ENCODE measurements at places on chromosomes 16 and 17. TPM values are rescaled to one million over a fixed set of nuclear protein-coding genes. Genes with fewer than 3 reads are reported as not detected.

- DNase-seq: no peak
Measured at GRCh38 chr17:6495450-6496115, 51.3 kb downstream of the PIMREG start.

Gene PYDC1
- total RNA-seq: not detected

GRCh38 chr17:78923660-78924453, 1.3 kb downstream of the TIMP2 start:
- no peak for DNase-seq

GRCh38 chr16:55294931-55295342, 29.1 kb upstream of the IRX6 start:
- DNase-seq: no peak

GRCh38 chr16:17474037-17474436, 3.3 kb upstream of the XYLT1 start:
- DNase-seq: peak; percentile 78

- no peak for DNase-seq
Measured at GRCh38 chr17:45814622-45815606, 29.8 kb upstream of the SPPL2C start.

DNA sequence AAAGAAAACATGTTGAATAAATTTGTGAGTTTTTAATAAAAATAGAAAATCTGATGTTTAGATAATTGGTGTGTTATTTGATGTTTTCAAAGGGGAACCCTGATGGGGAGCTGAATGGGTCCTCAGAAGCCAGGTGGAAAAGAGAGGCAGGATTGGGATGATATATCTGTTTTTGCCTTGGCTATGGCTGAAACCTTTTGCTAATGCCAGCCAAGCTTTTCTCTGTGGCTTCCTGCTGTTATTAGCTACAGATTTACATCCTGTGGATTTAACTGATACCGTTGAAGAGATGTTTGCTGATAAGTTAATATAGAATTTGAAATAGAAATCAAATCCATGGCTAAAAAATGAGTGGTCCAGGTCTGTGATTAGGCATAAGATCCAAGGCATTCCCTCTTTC, 4.2 kb upstream of the AATF start:
- no peak for DNase-seq

GRCh38 chr16:35506018-35506897, 2046.8 kb downstream of the TP53TG3F start:
- DNase-seq: peak; percentile 1

Gene TMEM204
- 22.5 TPM for total RNA-seq

DNA sequence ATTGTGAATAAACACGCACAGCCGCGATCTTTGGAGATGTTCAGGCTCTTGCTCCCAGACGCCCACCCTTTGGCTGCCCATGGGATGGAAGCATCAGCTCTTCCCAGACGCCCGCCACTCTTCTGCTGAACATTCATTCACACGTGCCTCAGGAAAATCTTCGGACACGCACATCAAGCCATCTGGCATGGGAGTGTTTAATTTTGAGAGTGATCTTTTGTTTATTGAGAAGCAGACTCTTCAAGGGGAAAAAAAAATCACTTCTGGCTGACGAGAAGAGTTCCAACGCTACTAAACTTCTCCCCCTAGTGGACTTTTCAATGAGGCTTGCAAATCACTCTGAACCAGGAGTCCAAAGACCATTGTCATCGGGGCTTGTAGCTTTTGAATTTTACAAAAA, 62.0 kb upstream of the NUDT7 start:
- DNase-seq: peak; percentile 49
